ENCODE measurements at places on chromosomes 11 and 22.

DNA sequence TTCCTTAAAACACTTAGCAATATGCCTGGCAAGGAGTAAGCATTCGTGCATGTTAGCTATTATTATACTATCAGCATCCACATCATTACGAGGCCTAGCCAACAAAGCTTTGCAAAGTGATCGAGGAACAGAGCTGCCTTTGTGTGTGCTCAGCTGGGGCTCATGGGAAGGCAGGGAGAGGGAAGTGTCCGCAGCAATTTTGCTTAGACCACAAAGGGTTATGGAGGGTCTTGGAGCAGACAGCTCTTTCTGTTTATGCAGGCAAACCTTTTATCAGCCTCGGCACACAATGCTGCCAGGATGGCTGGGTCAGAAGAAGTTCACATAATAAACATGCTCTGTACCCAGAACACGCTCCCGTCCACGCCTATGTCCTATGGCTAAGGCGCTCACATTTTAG, 10.9 kb upstream of the DKK3 start:
- no peak for DNase-seq

GRCh38 chr11:1896923-1897322, 5.2 kb upstream of the PRR33 start:
- DNase-seq = no peak

GRCh38 chr11:59284773-59285129, 72.0 kb upstream of the MPEG1 start:
- DNase-seq = no peak

DNA sequence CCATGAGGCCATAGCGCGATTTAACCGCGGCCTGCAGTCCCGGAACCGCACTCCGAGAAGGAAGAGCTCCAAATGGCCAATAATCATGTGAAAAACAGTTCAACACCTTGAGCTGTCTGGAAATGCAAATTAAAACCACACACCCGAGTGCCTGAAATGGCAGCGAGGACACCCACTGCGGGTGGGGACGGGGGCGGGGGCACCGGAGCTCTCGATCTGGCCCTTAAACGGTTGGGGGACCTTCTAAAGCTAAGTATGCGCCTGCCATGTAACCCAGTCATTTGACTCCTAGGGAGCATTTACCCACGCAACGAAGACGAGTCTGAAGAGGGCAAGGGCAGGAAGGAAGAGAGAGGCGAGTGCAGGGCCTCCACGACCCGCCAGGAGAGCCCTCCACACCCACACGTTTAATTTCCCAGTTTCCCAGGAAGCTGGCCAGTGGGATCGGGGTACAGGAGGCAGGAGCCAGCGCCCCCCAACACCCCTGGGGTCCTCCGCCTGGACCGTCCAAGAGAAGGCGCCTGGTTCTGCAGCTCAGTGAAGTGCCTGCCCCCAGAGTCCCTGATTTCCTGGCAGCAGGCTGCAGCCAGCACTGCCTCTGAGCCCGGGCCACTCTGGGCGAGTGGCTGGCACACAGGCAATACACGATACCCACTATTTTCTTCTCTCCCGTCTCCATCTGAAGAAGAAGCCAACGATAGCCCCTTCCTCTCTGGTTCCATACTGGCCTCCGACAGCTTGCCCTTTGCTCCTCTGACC, 1.7 kb downstream of the TTLL8 start:
- DNase-seq = no peak

DNA sequence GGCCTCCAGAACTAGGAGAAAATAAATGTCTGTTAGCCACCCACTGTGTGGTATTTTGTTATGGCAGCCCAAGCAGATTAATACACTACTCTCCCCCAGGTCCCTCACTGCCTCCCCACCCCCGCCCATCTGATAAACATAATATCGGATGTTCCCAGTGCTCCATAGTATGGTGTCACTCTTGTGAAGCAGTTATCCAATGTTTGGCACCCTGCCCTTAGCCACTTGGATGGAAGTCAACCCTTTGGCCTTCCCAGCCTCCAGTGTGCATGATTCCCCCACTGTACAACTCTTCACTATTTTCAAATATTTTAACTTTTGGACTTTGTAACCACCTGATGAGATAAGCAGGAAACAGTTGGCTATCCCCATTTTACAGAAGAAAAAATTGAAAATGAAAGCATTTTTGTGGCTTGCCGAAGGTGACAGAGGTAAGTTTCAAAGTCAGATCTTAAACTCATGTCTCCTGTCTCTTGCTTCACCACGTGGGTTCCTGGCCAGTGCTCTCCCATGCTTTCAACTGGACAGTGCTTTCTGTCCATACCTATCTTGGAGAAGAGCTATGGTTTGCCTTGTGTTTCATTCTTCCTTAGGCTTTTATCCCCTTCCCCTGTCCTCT, 53.2 kb downstream of the ALX4 start:
- DNase-seq = no peak

DNA sequence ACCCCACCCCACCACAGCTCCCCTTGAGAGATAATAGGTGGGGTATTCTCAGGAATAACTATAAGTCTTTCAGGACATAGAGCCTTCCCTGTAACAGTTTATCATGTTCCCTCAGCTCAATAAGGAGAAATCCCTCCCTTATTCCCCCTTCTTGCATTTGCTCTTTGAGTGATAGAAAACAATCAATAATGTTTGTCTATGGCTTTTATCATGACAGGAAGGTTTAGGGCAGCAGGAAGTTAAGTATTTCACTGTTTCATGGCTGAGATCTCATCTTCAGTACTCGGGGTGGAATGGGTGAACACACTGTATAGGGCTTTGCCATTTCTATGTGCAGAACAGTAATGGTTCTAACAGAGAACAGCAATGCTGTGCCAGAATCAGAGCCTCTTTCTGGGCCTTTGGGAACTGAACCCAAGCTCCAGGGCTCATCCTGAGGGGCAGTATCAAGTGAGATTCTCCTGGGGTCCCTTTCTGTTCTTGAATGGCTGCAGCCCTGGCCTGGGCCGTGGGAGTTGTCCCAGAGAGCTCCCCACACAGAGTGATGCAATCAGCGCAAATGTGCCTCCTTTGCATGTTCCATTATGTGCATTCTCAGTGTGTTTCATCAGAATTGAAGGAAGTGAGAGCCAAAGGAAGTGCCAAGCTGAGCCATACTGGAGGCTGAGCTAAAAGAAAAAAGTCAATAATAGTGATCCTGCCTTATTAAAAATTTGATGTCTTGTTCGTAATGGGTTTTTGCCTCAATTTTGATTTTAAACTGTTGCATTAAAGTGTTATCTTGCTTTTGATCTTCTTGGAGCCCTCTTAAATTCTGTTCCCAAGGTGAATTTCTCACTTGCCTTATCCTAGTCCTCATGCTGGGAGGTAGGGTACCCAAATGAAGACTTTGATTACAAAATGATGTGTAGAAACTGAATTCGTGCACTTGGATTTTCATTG, 2.9 kb upstream of the CYP2R1 start:
- no peak for DNase-seq

DNA sequence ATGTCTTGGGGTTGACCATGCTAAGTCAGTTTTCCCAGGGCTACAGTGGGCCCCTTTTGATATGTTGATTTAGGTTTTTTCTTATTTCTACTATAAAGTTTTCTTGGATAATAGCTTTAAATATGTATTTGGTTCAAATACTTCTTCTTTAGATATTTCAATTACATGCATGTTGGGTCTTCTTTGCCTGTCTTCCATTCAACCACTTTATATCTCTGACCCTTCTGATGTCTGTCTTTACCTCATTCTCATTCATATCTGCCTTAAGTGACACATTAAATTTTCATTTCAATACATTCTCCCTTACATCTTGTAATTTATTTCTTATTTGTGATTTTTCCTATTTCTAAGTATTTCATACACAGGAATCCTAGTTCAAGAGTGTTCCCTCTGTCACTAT, 10.5 kb downstream of the SLC36A4 start:
- no peak for DNase-seq

DNA sequence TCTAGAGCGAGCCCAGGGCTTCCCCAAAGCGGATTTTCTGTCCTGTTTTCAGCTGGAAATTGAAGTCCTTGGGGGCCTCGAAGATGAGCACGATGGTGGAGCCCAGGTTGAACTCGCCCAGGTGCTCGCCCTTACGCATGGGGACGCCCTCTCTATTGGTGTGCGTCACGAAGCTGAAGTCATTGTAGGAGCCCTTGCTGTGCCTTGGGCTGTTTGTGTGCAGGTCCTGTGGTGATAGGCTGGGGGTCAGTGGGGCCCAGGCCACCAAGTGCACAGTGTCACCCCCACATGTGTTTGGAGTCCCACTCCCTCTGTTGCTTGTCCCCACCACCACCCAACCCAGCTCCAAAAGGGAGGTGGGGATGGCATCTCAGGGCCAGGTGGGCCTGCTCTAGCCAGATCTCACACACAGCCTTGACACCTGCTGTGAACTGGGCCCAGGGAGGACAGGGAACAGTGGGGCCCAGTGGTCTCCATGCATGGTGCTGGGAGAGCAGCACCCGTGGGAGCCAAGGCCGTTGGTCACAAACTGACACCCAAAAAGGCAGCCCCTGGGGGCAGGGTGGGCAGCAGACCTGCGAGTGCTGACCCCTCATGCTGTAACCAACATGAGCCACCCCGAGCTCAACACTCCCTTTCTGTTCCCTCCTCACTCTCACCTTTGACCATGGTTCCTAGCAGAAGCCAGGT, 42.3 kb downstream of the PISD start:
- no peak for DNase-seq

DNA sequence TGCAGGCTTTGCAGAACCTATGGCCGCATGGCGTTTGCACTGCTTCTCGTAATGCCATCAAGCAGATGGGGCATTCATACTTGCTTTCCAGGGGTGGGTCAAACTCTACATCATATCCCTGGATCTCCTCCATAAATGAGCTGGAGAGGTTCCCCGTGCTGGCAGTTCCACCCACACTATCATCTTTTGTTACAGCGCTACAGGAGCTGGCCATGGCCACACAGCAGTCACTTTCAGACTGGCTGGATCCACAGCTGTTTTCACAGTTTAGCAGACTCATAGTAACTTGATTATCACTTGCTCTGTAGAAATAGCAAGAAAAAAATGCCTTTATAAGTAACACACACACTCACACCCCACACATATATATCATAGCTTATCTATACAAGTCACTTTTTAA, 8.8 kb downstream of the TRAF6 start:
- DNase-seq = no peak

GRCh38 chr11:72229925-72230763, 5.6 kb downstream of the INPPL1 start:
- no peak for DNase-seq

GRCh38 chr22:43483669-43484068, 71.9 kb downstream of the MPPED1 start:
- no peak for DNase-seq

GRCh38 chr11:86978247-86978646, 23.1 kb upstream of the FZD4 start:
- DNase-seq = no peak

DNA sequence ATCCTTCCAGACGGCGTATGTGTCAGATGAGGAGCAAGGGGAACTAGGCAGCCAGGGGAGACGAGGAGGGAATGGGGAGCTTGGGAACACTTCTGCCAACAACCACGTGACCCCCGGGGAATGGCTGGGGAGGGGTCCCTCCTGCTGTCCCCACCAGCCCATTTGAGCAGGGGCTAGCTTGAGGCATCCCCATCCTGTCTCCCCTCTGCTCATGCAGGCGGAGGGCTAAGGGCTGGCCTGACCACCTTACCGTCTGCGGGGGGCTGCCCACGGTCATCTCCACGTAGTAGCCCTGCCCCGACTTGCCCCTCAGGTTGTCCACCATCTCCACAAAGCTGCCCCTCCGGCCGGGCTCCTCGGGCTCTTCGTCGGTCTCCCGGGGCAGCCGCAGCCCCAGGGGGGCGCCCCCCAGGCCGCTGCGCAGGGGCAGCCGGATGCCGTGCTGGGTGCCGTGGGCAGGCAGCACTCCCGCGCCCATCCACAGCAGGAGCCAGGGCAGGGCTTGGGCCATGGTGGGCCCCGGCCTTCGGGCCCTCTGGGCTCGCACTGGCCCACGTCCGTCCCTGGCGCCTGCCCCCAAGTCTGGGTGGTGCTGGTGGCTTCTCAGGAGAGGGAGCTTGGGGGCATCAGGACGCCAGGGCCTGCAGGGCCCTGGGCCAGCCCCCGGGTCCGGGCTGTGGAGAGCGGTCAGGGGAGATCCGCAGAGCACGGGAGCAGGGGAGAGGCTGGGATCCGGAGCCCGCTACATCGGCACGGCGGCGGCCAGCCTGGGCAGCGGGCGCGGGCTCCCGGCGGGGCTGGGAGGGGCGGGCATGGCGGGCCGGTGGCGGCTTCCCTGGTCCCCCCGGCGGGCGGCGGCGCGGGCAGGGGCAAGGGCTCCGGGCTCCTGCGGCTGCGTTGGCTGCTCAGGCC, 515 bp downstream of the BACE1 start:
- no peak for DNase-seq

GRCh38 chr11:72782081-72782920, 11.5 kb downstream of the STARD10 start:
- no peak for DNase-seq

DNA sequence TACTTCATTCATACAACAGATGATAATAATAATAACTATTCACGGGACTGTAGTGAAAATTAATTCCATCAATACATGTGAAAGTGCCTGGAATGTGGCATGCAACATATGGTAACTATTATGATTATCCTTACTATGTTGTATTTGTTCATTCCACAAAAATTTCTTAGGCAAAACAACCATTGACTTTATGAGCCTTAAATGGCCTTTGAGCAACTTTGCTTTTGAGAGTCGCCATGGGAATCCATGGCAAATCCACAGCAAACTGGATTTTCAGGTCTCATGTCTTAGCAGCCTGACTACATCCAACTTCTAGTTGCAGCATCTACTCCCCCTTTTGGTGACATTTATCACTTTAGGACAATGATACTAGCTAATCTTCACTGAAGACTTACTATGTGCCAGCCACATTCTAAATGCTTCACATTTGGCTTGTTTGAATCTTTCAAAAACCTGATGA, 56.8 kb downstream of the SLC1A2 start:
- peak; percentile 33 for DNase-seq

DNA sequence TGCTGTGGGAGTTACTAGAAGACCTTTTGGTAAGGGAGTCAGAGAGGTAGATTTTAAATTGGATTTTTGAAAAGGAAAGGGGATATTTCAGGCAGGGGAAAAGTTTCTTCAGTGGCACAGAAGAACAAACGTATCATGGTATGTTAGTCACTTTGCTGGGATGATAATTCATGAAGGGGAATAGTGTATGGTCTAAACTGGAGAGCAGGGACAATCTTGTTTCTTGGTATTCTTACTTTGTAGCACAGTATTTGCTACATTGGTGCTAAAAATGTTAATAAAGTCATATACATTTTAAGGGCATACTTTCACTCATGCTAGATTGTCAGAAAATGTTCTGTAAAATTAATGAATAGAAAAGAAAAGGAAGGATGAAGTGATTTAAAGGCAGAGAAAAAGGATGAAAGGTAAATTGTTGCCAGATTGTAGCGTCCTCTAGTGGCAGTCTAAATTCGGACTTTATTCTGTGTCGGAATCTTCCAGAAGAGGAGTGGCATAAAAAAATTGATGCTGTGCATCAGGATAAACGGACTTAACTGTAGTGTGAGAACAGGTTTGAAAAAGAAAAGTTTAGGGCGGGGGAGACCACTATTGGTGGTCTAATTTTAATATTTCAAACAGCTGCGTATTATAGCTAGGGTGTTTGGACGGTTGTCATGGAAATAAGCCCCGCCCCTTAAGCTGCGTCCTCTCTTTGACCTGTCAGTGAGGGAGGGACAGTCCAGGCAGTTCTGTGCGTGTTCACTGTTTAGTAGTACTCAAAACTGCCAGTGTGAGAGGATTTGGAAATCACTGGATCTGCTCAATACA, at the start of gene BCO2:
Gene BCO2, plus strand, starts transcription at position 724 of the 810 bp plus-strand sequence. CDS start 90 bp downstream, outside the sequence.
- DNase-seq = peak; percentile 31

Measured in LNCaP clone FGC (cell line).